ENCODE measurements at places on chromosomes 2 and 18. TPM values are rescaled to one million over a fixed set of nuclear protein-coding genes. Genes with fewer than 3 reads are reported as not detected.

Gene FSHR
- total RNA-seq: not detected

Gene GREB1
- total RNA-seq: not detected

Gene ARHGEF4
- total RNA-seq: 78.5 TPM

Gene RTP5
- not detected for total RNA-seq

Gene CDCA7
- total RNA-seq: 32.7 TPM

Gene RUFY4
- not detected for total RNA-seq

Gene MDH1B
- 0.14 TPM for total RNA-seq

Gene SERPINB10
- total RNA-seq: 0.28 TPM

Gene UGT1A8
- 0.37 TPM for total RNA-seq

Gene CHRNG
- not detected for total RNA-seq

Gene FNDC4
- 12.5 TPM for total RNA-seq

Gene SMYD1
- total RNA-seq: not detected

Gene TWIST2
- 14.7 TPM for total RNA-seq

Gene MYL12A
- total RNA-seq: 452 TPM

Gene DBI
- total RNA-seq: 209 TPM

Gene IGFBP5
- 1.3 TPM for total RNA-seq

Gene ACVR1C
- total RNA-seq: 0.09 TPM

Gene CFAP210
- total RNA-seq: not detected

Gene SP9
- total RNA-seq: not detected

Gene KCNK3
- not detected for total RNA-seq

Gene SLC9A2
- total RNA-seq: 0.07 TPM

Gene IL36B
- total RNA-seq: not detected

Gene DOCK10
- 0.28 TPM for total RNA-seq

Gene ANKRD30BL
- total RNA-seq: not detected

Gene RNU2-63P
- total RNA-seq: not detected
